Activated CD8-positive, alpha-beta memory T cell treated with anti-CD3 and anti-CD28 coated beads for 1 hour (primary cell): ENCODE measurements at places on chromosomes 2 and 18.
A peak's percentile ranks its signal among the peaks of the same experiment; 100 is the strongest.

DNA sequence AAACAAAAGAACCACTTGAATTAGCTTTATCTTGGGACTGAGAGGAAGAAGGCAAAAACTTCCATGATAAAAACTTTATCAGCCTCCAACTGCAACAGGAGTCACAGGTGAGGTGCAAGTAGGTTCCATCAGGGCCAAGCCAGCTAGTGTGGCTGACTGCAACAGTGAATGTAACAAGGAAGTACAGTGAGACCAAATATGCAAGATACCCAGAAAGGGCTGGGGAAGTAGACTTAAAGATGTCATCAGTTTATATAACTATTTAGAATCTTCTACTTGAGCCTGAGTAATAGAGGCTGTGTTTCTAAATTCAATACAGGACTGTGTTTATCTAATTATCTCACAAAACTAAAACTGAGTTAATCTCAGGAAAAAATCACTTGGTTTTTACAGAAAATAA lies 14.8 kb downstream of the PLEKHM3 start:
- DNase-seq = no peak

- peak; percentile 30 for DNase-seq
These were observed 901 bp upstream of the MFSD6 start for GRCh38 chr2:190407246-190407661.

GRCh38 chr18:23629444-23629946 lies 33.2 kb downstream of the ANKRD29 start:
- no peak for DNase-seq

- DNase-seq = no peak
These were observed 428.8 kb downstream of the ZNF521 start for GRCh38 chr18:24923138-24923537.

DNA sequence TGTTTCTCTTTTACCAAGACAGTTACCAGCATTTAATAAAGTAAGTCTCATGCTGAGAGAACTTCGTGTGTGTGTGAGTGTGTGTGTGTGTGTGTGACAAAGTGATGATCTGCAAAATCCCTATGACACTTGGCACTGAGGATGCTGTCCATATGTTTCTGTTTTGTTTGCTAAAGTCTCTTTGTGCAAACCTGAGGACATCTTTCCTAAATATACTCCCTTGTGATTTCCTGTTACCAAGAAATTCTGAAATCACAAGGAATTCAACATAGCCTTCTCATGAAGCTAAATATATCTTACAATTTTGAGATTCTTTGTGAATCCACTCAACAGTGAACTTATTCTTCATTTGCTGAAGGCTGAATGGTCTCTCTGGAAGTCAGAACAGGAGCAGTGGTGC lies 1359.7 kb upstream of the NRXN1 start:
- no peak for DNase-seq

DNA sequence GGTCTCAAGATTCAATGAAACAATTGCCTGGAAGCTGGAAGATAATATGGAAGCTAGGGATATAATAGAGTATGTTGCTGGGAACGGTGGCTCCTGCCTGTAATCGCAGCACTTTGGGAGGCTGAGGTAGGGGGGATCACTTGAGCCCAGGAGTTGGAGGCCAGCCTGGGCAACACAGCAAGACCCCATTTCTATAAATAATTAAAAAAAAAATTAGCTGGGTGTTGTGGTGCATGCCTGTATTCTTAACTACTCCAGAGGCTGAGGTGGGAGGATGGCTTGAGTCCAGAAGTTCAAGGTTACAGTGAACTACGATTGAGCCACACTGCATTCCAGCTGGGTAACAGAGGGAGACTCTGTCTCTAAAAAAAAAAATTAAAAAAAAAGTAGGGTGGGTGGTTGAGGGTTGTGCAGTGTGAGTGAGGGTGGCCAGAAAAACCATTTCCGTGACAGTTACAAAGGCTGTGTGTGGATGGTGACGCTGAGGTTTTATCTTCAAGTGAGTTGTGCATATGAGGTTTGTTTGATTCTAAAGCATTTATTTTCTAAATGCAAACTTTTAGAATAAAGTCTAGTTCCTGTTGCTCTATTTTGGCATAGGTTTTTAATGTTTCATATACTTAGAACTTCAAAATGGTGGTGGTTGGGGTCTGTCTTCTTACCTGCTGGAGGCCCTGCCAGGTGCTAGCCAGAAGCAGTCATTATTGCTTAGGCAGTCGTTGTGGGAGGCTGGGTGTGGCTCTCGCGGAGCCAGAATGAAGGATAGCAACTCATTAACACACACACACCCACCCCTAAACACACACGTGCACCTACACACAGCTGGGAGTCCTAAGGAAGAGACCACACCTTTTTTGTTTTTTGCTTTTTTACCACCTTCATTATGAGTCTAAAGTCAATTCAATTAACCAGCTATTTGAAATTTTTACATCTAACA lies 4.7 kb upstream of the IL1R2 start:
- DNase-seq = no peak

- DNase-seq = no peak
These were observed 14.8 kb upstream of the REEP1 start for GRCh38 chr2:86352137-86352726.

DNA sequence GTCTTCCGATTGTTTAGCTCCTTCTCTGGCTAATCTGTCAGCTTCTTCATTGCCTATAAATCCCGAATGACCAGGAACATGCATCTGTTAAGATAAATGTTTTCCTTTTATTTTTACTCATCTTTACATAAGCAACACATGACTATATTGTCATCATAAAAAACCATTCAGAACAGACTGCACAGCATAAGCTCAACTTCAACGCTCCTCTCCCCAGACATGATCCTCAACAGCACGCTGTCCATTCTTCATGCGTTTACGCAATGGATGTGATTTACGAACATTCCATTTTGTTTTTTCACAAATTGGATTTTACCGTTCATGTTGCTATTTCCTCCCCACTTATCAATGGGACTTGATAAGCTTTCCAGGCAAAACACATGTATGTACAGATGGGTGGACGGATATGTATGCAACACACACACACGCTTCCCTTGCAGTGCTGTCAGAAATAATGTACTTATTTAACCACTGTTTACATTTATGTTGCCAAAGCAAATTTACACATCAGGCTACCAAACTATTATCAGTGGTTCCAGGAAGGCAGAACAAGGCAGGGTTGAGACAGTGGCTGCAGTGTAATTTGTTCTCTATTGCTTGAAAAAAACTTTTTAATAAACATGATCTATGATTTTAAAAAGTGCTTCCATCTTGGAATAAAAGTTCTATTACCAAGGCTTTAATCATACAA lies 12.2 kb downstream of the RNASEH1 start:
- no peak for DNase-seq

GRCh38 chr18:3839581-3839981 lies 389.6 kb downstream of the TGIF1 start:
- no peak for DNase-seq

DNA sequence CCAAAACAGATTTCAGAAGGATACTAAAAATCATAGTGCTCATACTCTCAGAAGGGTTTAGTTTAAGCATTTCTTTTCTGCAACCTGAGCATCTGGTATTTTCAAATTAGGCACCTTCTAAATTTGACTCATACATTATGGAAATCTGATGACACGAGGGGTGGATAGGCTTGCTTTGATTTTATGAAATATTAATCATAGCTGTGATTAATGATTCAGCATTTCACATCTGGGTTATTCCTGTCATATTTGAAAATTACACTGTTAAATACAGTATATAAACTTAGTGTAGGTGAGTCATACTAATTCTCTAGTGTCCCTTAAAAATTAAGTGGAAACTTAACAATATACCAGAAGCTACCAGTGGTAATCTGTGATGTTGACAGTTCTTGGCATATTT lies 47.7 kb downstream of the MRPS9 start:
- DNase-seq = no peak

- no peak for DNase-seq
These were observed 408.9 kb downstream of the PLCL1 start for GRCh38 chr2:198213253-198213652.

- DNase-seq = no peak
These were observed 121.5 kb downstream of the LTBP1 start for GRCh38 chr2:33068261-33068660.

GRCh38 chr2:40450066-40450795 lies 1.7 kb downstream of the SLC8A1 start:
- DNase-seq = no peak

- no peak for DNase-seq
These were observed 1.8 kb upstream of the SULT6B1 start for GRCh38 chr2:37190290-37190689.

DNA sequence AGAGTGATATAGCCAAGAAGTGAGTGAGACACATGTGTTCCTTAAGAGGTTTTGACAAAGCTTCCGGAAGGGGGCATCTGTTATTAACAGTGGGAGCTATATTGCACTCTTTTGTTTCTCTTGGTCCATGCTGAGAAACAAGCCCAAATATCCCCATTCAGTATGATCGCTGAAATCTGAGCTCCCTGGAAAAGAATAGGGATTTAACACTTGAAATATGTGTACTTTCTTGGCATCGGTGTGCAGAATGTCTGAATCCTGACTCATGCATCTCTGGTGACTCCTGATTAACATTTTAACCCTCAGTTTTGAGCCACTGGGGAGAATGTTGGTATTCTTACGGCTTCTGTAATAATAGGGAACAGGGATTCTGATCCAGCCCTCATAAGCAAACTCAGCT lies 448.1 kb downstream of the TSN start:
- DNase-seq = no peak
